Posterior vena cava (tissue), 2 donors: ENCODE measurements at places on chromosomes 5 and 9.

DNA sequence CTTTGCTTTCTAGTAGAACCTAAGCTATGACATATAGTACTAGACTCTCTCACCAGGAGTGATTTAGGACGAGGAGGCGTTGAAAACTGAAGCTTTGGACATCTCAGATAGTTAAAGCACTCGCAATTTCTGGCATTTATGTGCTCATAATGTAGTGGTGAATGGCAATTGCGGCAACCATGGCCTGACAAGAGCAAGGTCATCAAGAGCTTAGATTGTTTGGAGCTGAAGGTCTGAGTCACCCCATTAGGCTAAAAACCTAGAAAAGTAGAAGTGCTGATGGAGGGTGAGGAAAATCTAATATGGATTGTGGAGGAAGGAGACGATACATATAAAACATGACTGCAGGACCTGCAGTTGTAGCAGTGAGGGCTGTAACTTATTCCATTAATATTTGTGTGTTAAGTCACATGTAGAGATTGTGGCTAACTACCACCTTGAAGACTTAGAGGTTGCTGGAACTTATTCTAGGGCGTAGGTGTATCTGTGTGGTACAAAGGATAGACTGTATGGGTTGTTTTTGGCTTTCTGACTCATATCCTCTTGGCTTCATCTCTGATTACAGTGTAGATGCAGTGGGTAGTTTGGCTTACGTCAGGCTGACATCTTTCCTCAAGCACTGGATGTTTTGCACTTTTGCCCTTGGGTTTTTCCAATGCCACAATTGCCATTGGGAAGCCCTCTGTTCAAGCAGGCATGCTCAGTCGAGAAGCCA, 138.9 kb upstream of the CDKN2B start:
- DNase-seq, result no peak

GRCh38 chr9:122402403-122402871, 31.6 kb downstream of the PTGS1 start:
- DNase-seq, result peak; percentile 44

DNA sequence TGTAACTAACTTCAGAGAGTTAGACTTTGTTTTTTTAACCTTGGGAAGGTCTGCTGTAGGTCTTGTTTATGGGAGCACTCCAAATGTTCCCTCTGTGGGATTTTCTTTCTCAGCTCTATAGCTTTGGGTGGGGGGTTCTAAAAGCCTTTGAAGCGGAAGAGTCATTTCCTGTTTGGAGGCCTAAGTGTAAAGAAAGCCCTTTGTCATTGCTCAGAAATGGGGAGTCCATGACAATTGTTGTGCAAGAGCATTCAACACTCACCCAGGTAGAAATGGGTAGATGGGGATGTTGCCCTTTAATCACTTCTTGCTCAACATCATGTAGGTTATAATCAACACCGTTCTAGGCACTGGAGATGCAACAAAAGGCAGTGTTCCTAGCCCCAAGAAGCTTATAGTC, 30.3 kb upstream of the MAST4 start:
- DNase-seq, result no peak

DNA sequence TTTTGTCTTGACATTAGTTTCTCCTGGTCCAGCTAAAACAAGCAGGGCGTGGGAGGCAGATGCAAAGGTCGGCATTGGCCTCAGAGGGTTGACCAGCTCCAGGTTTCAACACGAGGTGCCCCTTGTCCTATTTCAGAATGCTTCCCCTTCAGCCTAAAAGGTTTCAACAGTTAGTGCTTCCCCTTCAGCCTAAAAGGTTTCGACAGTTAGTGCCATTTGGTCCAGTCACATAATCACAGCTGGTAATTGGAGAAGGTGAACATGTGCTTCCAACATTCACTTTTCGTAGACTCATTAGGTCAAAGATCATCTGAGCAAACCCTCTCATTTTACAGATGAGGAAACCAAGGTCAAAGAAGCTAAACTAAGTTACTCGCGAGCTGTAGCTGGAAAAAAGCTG, 270.3 kb upstream of the MAP3K1 start:
- DNase-seq, result no peak

- no peak for DNase-seq
Observed at GRCh38 chr5:126921241-126922091, 108.9 kb downstream of the MARCHF3 start.

GRCh38 chr9:127977884-127978647, 2.7 kb downstream of the EEIG1 start:
- DNase-seq, result peak; percentile 95
